Stimulated activated CD4-positive, alpha-beta T cell treated with anti-CD3 and anti-CD28 coated beads, Interleukin-4, amount 100 ng/mL, for 48 hours (primary cell): ENCODE measurements at places on chromosomes 2 and 18.
A peak's percentile ranks its signal among the peaks of the same experiment; 100 is the strongest.

DNA sequence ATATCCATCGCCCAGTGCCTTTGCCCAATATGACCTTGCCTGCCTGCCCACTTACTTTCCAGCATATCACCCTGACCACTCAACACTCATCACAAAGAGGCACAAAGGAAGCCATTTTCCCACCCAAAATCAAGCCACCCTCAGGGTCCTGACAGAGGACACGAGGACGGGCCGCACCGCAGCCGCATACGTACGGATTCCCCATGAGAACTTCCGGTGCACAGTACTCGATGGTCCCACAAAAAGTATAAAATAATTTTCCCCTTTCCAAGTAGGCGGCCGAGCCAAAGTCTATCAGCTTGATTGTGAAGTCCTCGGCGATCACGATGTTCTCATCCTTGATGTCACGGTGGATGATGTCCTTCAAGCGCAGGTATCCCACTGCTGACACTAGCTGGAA is 10.0 kb upstream of the MTERF4 start:
- no peak for DNase-seq

- no peak for DNase-seq
These were observed 152.8 kb downstream of the DSEL start for GRCh38 chr18:67363694-67364093.

DNA sequence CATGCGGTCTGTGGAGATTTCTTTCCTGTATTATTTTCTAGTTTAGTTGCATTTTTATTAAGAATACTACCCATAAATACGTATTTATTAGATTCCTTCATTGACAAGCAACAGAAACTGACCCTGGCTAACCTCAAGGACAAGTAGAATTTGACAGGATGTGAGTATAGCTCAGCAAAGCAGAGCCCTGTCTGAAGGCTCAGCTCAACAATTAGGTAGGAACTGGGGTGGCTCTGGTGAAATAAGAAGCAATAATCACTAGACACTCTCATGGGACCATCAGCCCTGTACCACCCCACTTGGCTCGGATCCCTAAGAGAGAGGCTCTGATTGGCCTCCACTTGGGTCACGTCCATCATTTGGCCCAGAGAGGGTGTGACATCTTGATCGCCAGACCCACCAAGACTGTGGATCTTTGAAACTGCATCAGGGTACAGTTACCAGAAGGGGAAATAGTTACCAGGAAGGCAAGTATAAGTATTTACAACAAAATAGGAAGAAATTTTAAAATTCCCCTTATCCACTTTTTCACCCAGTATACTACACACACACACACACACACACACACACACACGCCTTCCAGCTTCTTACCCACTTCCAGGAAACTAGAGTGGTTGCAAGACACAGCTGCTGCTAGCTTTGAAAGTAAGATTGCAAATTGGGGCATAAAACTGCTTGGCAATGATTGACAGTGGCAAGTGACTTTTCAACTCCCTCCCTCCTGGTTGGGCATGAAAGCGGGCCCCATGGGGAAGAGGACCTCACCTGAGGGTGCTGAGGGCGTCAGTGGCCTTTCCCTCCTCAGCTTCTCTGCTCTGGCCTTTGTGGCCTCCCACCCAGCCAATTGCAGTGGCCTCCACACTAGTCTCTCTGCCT is 41.8 kb downstream of the KCTD18 start:
- DNase-seq, result no peak

DNA sequence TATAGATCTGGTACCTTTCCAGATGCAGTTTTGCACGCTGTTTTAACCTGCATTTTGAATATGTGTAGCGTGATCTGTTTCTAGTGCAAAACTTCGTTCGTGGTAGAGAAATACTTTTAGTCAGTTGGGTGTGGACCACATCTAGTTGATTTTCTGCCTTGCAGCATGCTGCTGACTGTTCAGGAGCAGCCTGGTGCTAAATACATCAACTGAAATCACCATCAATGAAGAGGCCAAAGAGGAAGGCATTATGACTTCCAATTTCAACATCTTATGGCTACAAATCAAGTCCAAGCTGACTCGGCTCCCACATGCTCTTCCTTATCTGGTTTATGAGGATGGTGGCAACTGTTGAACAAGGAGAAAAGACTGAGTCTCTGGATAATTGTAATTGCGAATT is 298.5 kb downstream of the ZNF521 start:
- DNase-seq, result no peak

- DNase-seq, result no peak
These were observed 29.5 kb downstream of the PKDCC start for GRCh38 chr2:42077343-42077742.

DNA sequence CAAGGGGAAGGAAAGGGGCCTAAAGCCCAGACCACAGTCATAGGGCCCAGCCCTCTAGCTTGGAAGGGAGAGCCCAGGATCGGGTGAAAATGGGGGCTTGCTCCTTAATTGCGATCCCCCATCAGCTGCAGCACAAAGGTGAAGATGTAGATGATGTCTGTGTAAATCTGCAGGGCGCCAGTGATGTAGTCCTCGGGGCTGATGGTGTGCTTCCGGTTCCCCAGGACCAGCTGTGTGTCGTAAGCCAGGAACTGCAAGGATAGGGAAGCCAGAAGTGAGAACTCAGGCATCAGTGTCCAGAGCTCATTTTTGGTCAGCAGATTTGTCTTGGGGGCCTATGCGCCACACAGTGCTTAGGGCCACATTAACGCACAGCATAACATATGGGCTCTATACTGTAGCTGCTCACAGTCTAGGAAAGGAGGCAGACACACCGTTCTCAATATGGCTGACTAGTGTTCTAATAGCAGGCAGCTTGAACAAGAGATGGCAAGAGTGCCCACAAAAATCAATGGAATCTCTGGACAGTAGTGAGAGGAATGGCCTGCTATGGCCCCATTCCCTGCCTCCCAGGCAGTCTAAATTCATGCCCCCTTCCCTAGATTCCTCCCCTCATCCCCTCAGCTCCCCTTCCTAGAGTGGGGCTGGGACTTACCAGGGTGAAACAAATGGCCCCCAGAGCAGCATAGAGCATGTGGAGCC is 5.2 kb downstream of the PNKD start:
- DNase-seq, result no peak

- no peak for DNase-seq
These were observed 10.0 kb upstream of the ADAM17 start for GRCh38 chr2:9565436-9566153.

DNA sequence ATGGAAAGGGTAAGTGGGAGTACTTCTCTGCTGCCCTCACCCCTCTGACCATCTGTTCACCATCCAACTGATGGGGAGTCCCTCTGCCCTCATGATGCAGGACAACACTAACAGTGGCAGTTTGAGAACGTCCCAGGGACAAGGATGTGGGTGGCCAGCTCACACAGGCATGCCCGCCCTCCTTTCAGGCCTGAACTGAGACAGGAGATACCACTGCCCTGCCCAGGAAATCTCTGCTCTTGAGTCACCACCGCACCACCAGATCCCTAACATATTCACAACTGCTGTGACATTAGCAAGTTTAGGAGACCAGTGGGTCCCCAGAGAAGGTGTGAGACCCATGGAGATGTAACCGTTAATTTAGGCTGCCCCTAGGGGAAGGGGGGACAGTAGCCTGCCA is 66.2 kb downstream of the TRAPPC8 start:
- DNase-seq, result no peak

DNA sequence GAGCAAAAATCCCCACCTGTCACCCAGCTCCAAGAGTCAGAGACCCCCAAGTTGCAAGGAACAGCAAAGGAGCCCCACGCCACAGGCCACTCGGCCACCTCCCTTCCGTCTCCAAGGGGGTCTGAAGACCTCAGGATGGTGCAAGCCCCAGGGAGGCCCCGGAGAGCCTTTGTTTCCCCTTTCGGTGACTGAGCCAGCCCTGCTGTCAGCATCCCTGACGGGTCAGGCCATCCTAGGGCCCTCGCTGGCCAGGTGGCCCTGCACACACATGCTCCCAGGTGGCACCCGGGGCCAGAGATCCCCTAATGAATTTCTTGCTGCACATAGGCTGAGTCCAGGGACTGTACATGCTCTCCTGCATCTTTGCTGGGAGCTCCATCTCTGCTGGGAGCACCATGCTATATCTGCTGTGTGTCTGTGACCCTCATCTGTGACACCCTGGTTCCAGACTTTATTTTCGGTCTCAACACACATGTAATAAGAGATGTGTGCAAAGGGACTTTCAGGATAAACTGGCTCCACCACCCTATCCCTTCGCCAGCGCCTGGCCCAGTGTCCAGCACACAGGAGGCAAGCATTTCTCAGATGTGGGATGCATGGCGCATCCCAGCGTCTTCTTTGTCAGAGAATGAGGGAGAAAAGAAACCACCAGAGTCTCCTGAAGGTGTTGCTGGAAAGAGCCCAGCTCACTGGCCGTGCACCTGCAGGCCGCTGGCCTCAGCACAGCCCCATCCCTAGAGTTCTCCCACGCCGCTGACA is 27.4 kb downstream of the ADI1 start:
- no peak for DNase-seq

DNA sequence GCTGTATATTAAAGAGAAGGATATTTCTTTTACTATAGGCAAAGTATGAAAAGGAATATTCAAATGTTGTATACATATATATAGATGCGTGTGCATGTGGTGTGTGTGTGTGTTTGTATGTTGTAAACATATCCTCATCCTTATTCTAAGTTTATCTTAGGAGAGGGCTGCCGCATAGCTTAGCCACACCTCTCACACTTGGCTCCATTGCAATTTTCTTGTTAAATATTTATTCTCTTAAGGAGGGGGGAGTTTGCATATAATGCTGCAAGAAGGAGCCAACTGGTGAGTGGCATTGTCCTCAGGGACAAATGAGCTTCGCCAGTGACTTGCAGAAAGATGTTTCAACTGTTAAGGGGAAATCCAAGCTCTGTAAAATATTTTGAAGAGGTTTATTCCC is 360.1 kb upstream of the RND3 start:
- no peak for DNase-seq

- DNase-seq, result no peak
These were observed 221.4 kb downstream of the CMPK2 start for GRCh38 chr2:6644261-6644660.

DNA sequence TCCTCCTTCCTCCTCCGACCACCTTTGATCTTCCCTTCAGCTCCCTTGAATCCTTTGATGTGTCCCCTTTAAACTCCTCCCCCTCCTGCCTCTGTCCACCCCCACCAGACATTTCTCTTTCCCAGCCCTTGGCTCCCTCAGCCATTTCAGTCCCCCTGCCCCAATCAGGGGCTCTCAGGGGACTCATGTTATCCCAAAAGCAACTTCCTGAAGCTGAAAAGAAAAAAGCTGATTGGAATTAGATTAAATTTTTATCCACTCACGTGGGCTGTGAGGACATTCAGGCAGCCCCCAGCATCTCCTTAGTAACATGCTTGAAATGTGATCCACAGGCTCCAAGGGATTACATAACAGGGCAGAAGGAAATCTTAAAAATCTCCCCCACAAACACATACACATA is 81.3 kb downstream of the NEURL3 start:
- no peak for DNase-seq

DNA sequence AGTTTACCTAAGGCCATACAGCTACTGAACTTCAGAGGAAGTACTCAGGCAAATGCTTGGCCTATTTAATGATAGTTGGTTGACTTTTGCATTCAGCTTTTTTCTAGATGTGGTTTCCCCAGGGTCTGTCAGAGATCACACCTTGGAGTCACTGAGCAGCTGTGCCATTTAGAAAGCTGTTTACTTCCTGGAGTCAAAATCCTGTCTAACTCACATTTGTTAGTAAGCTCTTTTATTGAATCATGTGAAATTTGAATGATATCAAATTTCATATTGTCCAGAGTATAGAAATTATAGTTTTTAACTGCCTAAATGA is 7.6 kb upstream of the TRIB2 start:
- no peak for DNase-seq

GRCh38 chr2:128384446-128384845 is 65.8 kb upstream of the HS6ST1 start:
- DNase-seq, result no peak

GRCh38 chr2:231464576-231465540 is 574 bp upstream of the NCL start:
- peak; percentile 99 for DNase-seq

DNA sequence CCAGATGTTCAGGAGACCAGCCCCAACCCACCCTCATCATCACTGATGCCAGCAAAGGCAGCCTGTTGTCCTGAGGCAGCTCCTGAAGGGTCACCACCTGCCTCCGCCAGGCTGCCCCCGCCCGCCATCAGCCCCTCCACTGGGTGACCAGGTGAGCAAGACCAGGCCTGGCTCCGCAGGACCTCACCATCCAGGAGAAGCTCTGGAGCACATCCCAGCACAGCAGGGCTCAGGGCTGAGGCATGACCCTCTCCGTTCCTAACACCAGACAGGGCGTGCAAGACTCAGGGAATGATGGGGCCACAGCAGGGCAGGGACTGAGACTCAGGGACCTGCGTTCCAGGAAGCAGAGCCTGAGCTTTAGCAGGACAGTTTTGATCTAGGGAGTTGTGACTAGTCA is 218.8 kb upstream of the RAB6C start:
- no peak for DNase-seq

- DNase-seq, result no peak
These were observed 79.9 kb downstream of the ANTXR1 start for GRCh38 chr2:69092857-69093256.

DNA sequence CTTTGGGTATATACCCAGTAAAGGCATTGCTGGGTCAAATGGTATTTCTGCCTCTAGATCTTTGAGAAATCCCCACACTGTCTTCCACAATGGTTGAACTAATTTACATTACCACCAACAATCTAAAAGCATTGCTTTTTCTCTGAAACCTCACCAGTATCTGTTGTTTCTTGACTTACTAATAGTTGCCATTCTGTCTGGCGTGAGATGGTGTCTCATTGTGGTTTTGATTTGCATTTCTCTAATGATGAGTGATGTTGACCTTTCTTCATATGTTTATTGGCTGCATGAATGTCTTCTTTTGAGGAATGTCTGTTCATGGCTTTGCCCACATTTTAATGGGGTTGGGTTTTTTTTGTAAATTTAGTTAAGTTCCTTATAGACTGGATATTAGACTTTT is 382.6 kb upstream of the ZNF804A start:
- DNase-seq, result no peak

GRCh38 chr2:9995059-9995458 is 43.6 kb downstream of the GRHL1 start:
- no peak for DNase-seq

DNA sequence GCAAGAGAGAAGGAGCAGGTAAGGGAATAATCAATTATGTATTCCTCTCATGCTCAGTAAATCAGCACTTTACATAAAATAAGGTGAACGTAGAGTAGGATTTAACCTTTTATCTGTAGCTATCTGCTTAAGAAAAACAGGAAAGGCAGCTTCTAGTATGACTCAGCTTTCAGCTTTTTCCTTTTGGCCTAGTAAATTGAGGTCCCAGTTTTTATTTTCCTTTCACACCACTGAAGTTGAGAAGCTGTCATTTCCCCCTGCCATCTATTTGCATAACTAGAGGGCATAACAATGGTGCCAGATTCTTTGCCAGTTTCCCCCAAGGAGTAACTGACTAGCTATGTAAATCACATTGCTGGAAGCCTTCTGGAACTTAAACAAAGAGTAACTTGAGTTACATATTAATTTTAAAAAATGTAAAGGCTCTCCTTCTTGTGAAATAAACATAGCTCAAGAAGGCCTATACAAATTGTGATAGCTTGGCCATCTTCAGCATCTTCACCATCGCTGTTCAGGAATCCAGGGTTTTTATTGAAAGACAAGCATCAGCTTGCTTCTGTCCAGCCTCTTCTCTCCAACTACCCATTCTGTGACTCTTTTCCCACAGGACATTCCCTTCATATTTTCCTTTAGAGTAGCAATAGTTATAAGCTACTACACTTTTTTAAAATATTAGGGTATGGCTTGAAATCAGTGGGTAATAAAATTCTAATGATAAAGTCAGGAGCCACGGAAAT is 97.0 kb downstream of the KYNU start:
- DNase-seq, result no peak

GRCh38 chr18:57134618-57135135 is 12.2 kb upstream of the BOD1L2 start:
- no peak for DNase-seq

GRCh38 chr2:43443282-43443681 is 152.6 kb downstream of the THADA start:
- no peak for DNase-seq
